ENCODE measurements at places on chromosomes 2 and 18.

GRCh38 chr18:36181441-36181840, 5.9 kb upstream of the MOCOS start:
- DNase-seq = no peak

- DNase-seq = no peak
These were observed 163.1 kb upstream of the MEIS1 start for GRCh38 chr2:66271777-66272176.

DNA sequence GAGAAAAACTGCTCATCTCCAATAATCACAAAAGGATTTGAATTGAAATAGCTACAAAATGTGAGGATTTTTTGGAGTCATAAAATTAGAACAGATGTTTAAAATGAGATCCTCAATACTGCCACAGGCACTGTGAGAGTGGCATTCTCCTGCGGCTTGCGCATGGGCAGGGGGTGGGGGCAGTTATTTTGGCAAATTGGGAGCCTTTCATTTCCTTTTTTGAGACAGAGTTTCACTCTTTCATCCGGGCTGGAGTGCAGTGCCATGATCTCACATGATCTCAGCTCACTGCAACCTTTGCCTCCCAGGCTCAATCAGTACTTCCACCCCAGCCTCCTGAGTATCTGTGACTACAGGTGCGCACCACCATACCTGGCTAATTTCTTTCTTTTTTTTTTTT, 42.4 kb downstream of the POMC start:
- DNase-seq = no peak

GRCh38 chr2:31192396-31192795, 24.9 kb downstream of the CAPN14 start:
- no peak for DNase-seq

DNA sequence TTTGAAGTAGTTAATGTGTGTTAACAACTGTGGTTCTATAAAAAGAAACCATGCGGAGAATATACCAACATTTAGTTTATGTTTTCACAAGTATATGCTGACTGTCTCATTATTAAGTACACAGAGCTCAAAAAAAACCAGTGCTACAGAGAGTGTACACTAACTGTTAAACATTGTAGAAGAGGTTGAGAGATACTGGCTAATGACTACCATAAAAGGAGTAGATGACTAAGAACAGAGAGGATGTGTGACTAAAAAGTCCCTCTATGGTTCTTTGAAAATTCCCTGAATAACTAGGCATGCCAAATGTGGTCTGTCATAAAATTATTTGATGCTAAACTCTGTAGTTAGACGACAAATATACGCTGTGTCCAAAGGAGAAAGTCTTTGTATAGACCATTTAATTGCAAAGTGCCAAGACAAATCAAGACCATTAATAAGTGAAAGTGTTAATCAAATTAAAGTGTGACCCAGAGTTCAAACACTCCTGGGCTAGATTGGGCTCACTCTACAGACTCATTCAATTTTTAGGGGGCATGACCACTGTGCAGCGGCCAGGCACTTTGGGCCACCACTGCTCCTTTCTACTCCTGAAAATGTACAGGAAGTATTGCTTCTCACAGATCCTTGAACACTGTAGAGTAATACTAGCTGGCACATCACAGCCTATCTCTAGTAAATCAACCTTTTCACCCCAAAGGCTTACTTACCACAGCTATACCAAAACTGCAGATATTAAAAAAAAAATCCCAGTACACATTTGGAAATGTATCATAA, 45.1 kb upstream of the SERTAD2 start:
- DNase-seq = no peak

GRCh38 chr2:75480971-75481836, 79.5 kb downstream of the EVA1A start:
- DNase-seq = no peak

GRCh38 chr2:2641541-2642410, 310.7 kb upstream of the MYT1L start:
- no peak for DNase-seq

DNA sequence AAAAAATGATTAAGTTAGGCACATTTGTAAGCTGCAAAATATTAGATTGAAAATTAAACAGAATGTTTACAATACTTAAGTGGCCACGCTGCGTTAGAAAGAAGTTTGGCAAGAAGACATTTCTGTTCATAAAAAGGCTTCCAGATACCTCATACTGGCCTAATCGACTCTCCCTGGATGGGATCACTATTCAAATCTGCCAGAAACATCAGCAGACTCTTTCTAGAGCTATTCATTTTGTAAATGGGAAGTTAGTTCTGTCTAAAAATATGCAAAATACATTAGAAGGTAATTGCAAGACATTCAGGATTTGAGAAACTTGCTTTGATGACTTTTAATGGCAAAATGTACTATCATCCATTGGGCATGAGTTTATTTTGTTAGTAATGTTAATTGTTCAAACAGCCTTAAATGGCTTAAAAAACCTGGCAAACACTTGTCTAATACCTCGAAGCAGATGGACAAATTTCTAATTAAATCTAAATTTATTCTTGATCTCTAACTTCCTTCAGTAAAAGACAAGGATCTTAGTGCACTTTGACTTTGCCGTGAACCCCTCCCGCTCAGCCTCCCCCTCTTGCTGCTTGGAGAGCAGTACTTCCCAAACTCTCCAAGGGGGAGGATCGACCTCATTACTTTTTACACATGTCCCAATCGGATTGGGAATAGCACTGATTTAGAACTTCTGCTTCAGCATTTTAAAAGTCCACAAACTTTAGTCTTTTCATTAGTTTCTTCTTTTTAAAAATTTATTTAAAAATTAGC, 103.5 kb downstream of the SMIM21 start:
- no peak for DNase-seq

DNA sequence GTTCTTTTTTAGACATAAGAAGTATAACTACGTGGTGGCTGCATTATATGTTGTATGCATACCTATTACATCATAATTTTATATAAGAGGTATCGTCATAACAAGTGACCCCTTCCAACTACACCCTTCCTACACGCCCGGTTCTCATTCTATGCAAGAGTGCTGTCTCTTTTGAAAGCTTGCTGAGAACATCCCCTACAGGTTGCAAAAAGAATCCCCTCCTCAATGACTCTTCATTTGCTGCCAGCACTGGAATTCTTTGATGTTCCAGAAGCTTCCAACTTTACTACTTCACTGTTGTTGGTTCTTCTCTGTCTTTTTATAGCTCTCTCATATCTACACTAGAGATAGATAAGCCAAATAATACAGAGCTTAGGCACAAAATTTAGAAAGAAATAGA, 66.4 kb downstream of the CDH7 start:
- no peak for DNase-seq

GRCh38 chr2:10911291-10912075, at the start of gene KCNF1:
Gene KCNF1 (plus strand): TSS chr2:10911934. CDS start chr2:10912427, 493 bp downstream.
- DNase-seq = no peak

Data from CD4-positive, alpha-beta T cell treated with Interferon gamma for 1 hour (primary cell).